Spleen (tissue), 13 donors: ENCODE measurements at places on chromosomes 11 and 22.

GRCh38 chr11:61065955-61066638 is 36.2 kb upstream of the CD5 start:
- no peak for DNase-seq

DNA sequence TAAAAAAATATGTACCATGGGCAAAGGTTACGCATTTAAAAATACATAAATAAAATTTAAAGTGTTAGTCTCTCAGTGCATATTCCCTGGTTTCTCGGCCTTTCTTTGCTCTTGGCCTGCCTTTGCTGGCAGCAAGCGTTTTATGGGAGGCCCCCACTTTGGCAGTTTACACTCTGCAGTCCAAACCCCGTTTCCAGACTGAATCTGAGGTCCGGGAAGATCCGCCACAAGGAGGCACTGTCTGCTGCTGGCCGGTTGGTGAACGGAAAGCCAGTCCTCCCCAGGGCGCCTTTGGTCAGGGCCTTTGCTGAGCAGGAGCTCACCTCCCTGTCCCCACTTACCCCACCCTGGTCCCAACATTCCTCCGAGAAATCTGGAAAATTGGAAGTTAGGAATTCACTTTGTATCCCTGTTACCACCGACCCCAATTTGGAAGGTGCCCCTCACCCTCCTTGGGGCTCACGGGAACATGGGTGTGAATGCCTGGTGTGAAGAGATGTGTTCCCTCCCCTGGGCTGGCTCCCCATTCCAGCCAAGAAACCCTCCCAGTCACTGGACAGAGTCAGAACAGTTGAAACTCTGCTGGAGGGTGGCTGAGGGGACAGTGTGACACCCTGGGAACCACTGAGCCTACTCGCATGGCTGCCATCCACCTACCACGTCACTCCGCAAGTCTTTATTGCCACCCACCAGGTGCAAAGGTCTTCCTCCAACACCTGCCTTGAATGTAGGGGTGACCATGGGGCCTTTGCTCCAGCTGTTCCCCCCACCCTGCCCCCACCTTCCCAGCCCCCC is 9.4 kb upstream of the SF1 start:
- peak; percentile 90 for DNase-seq

- DNase-seq = peak; percentile 47
Observed at GRCh38 chr22:26580240-26580962, 9.5 kb downstream of the TPST2 start.

DNA sequence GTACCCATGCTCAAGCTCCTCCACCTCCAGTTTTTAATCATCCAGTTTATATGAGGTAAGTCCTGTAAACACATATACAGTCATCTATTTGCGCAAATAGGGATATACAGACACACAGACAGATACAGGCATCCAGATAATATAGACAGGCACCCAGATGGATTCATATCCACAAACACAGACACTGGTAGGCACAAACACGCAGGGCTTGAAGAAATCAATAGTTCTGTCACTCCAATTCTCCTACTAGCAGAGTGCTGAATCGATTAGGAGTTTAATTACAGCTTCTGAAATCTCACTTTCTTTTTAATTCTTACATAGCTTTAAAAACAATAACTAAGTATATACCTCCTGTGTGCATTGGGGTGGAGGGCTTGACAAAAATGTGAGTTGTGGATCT is 56.0 kb downstream of the INSC start:
- no peak for DNase-seq

GRCh38 chr22:41970601-41971000 is 1.4 kb downstream of the SEPTIN3 start:
- DNase-seq = no peak

- DNase-seq = no peak
Observed at GRCh38 chr11:79078999-79079398, 361.8 kb downstream of the TENM4 start.

GRCh38 chr11:96272529-96273222 is 70.3 kb downstream of the MAML2 start:
- no peak for DNase-seq

GRCh38 chr11:18461909-18462308 is 6.3 kb downstream of the LDHAL6A start:
- no peak for DNase-seq

DNA sequence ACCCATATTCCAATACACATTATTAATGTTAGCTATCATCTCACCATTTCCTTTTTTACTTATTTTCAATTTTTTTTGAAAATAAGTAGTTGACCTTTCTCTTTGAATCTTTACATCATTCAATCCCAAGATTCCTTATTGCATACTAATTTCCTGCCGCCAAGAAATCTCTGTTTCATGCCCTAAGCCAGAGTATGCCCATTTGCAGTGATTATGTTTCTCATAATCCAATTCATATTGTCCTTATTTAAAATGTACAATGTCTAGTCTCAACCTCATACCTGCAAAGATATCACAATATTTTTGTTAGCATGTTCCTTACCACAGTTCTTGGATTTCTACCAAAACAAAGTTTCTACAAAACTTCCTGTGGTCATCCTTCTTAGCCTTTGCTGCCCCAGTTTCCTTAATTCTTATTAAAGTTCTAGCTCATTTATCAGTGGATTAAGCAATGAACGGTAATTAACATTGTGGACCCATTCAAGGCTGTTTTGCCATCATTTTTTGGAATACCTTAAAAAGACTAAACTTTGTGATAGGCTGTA is 75.3 kb downstream of the CD44 start:
- no peak for DNase-seq

GRCh38 chr22:33270596-33270995 is 212.4 kb upstream of the SYN3 start:
- no peak for DNase-seq

- no peak for DNase-seq
Observed at GRCh38 chr22:25908755-25909154, 166.8 kb downstream of the MYO18B start.

DNA sequence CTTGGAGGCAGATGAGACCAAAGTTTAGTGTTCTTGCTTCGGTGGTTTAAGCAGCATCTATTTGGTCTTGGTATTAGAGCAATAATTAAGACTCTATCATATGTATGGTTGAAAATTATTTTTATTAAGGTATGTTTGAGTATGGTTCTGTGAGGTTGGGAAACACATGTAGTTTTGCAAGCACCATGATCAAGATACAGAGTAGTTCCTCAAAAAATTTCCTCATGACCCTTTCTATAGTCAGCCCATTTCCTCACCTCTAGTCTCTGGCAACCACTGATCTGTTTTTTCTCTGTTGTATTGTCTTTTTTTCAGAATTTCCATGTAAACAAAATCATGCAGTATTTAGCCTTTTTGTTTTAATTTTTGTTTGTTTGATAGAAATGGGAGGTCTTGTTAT is 18.4 kb downstream of the MTMR3 start:
- no peak for DNase-seq

GRCh38 chr11:72781313-72782080 is 12.3 kb downstream of the STARD10 start:
- DNase-seq = peak; percentile 89

DNA sequence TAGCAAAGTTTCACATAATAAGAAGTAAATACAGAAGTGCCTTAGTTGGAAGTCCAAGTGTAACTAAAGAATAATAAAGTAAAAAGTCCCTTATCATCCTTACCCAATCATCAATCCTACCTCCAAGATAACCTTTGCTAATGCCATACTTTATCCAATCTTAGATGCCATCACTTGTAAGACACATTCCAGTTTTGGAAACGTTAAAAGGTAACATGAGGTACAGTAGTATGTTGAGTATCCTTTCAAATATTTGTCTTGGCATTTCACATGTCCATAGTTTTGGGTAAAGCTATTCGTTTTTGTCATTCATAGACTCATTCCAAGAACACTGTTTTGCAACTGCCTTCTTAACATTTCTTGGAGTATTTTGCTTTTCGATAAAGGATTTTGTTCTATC is 115.2 kb upstream of the TEAD1 start:
- no peak for DNase-seq

DNA sequence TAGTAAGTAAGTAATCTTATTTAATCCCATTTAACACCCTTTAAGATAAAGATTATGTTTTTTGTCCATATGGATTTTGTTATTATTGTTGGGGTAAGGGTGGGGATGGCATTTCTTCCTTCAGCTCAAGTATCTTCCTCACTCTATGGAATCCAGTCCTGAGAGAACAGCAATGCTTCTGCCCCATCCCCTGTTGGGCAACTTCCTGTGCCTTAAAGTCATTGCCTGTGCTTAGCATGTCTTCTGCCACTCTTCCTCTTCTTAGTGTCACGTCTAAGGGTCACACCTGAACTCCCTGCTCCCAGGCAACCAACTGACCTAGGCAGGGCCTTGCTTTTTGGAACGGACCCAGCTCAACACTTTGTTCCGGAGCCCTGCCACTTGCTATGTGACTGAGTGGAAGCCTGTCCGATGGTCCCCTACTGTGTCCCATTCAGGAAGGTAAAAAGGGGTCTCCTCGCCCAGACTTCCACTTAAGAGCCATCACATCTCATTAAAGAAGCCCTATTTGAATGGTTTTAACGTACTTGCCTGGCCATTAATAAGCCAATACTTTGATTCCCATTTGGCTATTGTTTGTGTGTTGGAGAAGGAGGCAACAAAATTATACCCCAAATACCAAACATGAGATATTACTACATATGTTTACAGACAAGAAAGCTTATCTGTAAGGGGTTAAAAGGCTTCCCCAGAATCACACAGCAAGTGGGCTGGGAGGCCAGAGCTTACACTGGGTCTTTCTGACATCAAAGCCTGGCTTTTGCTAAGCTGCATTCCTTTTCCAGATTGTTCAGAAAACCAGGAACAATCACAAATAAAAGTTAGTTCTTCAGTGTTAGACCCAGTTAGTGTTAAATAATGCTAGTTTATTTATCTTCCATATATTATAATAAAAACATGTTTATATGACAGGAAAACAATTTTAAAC is 59.2 kb downstream of the RAB38 start:
- DNase-seq = no peak

GRCh38 chr11:94739331-94739730 is 28.8 kb upstream of the AMOTL1 start:
- DNase-seq = no peak

DNA sequence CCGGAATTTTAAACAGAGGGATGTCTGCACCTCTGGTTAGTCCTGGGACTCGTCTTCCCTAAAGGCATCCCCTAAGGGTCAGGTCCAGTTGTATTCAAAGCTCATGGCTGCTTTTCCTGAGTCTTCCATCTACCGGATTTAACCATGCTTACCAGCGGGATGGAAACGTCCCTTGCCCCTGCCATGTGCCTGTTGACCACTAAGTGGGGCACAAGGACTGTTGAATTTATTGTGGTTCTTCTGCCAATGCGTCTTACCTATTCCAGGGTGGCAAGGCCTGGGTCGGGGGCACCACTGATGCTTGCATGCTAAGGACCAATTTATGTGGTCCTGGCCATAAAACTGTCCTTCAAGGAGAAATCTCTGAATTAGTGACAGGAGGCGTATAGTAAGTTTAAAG is 25.6 kb downstream of the ANKRD42 start:
- no peak for DNase-seq

DNA sequence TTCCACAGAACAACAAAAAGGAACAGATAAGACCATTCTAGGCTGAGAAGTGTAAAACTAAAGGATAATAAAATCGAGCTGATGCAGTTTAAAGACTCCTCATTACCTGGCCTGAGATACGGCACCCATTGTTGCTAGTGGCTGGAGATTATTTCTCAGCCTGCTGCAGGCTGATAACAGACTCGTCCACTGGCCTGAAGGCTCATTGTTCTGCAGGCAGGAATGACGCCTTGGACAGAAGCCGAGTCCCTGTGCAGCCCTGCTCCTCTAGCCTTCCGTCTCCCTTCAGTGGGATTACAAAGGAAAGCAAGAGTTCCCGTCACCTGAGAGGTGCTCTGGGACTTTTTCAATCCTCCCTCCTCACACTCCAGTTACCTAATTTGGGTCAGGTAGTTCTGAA is 1065.3 kb downstream of the OPCML start:
- no peak for DNase-seq

DNA sequence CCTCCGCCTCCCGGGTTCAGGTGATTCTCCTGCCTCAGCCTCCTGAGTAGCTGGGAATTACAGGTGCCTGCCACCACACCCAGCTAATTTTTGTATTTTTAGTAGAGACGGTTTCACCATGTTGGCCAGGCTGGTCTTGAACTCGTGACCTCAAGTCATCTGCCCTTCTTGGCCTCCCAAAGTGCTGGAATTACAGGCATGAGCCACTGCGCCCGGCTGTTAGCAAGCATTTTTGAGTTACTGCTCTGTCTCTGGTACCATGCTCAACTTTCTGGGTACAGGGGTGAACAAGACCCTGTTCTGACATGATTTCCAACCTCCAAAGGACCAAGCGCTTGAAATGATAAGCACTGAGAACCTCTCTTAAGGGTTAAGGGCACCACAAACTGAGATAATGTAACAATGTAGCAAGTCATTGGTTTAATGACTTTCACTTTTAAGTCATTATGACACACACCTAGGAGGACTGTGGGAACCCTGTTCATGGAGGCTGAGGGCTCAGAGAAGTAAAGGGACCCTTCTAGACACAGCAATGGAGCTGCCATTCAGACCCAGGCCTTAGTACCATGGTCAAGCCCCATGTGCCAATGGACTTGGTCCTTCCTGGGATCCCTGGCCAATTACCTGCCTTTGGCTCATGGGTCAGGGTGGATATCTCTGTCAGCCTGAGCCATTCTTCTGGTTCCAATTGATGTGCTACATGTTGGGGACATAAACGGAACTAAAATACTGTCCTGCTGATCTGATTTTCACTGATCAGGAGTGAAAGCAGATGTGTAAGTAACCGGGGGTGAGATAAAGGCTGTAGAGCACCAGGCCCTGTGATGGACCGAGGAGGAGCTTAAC is 11.6 kb downstream of the SLC3A2 start:
- DNase-seq = no peak

DNA sequence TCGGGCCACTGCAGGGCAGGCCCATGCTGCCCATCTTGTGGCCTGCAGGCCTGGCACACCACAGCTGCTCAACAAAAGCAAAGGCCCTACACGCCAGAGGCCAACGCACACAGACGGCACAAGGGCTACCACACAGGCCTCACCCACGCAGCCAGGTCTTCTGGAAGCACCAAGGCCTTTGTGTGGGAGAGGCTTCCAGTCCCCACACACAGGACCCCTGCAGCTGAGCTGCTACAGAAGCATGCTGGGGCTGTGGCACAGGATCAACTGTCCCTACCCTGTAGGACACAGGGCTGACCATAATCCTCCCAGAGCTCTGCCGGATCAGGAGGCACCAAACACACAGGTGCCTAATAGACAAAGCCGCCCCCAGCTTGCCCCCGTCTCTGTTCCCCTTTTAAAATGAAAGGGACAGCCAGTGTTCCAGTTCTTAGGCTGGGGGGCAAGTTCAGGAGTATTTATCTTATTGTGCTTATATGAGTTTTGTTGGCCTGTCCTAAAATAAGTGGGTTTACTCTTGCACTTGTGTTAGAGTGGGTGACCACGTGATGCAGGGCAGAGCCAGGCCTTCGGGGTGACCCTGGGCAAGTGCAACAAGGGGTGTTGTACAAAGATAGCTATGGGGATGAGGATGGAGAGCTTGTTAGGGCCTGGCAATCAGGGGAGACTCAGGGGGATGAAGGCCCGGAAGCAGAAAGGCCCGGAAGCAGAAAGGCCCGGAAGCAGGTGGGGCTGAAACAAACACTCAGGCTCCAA is 5.4 kb downstream of the TTLL12 start:
- no peak for DNase-seq

GRCh38 chr22:23072077-23072910 is 2.0 kb downstream of the GNAZ start:
- peak; percentile 69 for DNase-seq

GRCh38 chr22:45760682-45761081 is 89.0 kb downstream of the ATXN10 start:
- DNase-seq = no peak
